Stimulated activated memory B cell treated with anti-CD40 and anti-IgM and Interleukin-4, amounts not matched to agents 10 μg/mL and 1 μg/mL and 100 μg/mL, for 72 hours (primary cell): ENCODE measurements at places on chromosomes 11 and 22.

DNA sequence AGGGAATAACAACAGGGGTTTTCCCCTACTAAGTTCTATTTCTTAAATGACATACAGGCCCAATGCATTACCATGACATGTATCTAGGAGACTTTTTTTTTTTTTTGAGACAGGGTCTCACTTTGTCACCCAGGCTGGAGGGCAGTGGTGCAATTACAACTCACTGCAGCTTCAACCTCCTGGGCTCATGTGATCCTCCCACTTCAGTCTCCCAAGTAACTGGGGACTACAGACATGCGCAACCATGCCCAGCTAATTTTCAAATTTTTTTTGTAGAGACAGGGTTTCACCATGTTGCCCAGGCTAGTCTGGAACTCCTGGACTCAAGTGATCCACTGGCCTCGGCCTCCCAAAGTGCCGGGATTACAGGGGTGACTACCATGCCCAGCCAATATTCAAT lies 7.5 kb downstream of the CPSF7 start:
- no peak for ATAC-seq

- no peak for ATAC-seq
Observed at GRCh38 chr22:19041704-19042074, 80.5 kb downstream of the DGCR2 start.

- ATAC-seq: peak; percentile 57
Observed at GRCh38 chr11:65132988-65133700, 1.2 kb downstream of the SYVN1 start.

GRCh38 chr11:65310215-65310614 lies 4.5 kb upstream of the CDC42EP2 start:
- ATAC-seq: no peak

- no peak for ATAC-seq
Observed at GRCh38 chr11:37712251-37712650, 1114.2 kb upstream of the RAG2 start.

GRCh38 chr11:69366591-69366990 lies 72.6 kb downstream of the MYEOV start:
- no peak for ATAC-seq

GRCh38 chr11:65524741-65525545 lies at the start of gene SCYL1:
Gene SCYL1, plus strand, starts transcription at chr11:65525083. Its CDS starts 71 bp downstream, at chr11:65525154.
- ATAC-seq: peak; percentile 95

GRCh38 chr11:91730620-91731019 lies 494.0 kb upstream of the FAT3 start:
- no peak for ATAC-seq

GRCh38 chr11:12629601-12630313 lies 44.5 kb upstream of the TEAD1 start:
- ATAC-seq: no peak

DNA sequence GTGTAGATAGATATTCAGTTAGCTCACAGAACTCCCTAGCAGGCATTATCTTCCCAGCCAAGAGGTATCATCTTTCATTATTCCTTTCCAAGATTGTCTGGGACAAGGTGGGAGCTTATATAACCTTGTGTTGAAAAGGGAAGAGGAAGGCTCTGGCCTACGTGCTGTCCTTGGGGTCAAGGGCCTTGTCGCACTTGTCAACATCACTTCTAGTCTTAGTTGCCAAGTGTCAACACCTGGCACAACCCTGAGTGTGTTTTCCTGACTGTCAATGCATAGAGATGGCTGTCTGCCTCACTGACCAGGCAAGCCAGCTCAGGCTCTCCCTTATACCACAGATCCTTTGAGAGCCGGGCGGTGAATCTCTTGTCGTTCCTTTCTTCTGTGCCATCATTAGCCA lies 331.9 kb downstream of the CNTN5 start:
- ATAC-seq: no peak

GRCh38 chr11:128498721-128499245 lies 88.6 kb downstream of the ETS1 start:
- ATAC-seq: no peak

DNA sequence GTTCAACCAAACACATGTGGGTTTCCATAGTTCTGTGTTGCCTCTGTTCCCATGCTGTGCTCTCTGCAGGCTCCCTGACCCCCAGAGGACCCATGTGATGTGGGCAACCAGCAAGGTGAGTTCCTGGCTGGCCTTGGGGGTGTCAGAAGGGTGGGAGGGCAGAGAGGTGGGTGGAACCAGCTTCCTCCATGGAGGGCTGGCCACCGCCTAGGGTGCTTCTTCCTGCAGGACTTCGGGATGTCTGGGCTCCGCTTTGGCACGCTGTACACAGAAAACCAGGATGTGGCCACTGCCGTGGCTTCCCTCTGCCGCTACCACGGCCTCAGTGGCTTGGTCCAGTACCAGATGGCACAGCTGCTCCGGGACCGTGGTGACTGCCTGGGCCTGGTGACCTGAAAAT lies 14.5 kb upstream of the EXT2 start:
- ATAC-seq: no peak

- no peak for ATAC-seq
Observed at GRCh38 chr11:117287668-117288067, 3.5 kb upstream of the BACE1-AS start.

DNA sequence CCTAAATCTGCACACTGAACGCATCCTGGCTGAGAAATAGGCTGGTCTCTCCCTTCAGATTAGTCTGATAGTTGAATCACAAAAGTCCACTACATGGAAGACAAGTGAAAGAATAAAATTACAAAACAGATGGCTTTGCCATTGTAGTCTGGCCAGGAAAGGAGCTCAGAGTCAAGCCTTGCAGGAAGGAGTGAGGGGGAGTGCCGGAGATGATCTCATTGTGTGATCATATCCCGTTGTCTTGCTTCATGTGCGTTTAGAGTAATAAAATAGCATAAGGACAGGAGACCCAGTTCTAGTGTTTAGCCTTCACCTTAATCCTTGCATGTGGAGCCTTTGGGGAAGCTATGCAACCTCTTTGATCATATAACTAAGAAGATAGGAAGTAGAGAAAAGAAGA lies 666.7 kb upstream of the RAG2 start:
- ATAC-seq: no peak

GRCh38 chr11:10674911-10675440 lies 18.6 kb downstream of the IRAG1 start:
- ATAC-seq: no peak

DNA sequence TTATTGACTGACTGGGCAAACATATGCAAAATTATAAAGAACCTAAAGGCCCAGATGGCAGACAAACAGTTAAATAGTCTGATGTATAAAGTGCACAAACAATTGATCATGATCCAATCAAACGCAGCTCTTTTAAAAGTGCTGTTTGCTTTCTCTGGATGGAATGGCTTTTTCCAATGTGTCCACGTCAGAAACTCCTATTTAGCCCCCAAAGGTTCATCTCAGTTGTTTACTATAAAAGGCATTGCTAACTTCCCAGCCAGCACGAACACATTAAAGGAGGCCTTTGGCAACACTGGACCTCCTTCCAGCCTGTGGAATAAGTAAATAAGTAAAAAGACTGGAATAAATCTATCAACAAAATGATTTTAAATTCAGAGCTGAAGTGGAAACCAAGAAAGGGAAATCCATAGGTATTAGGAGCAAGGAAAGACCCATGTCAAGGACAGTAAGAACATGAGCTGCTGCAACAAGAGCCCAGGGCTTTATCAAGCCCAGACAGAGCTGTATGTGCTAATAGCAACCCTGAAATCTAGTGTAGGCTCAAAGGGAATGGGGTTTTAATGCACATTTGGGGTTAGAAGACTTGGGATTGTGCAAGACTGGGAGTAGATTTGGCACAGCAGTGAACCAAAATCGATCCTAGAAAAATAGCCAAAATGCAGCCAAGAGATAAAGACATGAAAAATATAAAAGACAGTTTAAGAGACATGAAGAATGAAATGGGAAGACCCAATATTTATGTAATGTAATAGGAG lies 105.4 kb downstream of the EFCAB6 start:
- ATAC-seq: no peak

DNA sequence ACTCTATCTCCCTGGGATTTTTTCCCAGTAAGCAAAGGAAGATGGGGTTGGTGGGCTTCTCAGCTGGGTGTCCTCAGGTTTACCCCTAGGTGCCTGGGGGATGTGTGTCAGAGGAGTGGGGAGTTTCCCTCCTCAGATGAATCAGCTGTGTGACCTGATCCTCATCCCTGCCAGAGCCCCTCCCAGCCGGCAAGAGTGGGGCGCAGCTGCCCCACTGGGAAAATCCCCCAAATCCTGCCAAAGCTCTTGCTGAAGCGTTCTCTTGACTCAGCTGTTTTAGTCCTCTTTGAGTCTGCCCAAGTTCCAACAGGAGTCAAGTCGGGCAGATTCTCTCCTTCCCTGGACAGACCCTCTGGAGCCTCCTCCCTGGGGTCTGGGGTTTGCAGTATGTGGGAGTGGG lies 6.0 kb downstream of the C11orf68 start:
- ATAC-seq: no peak

- ATAC-seq: peak; percentile 84
Observed at GRCh38 chr11:75429902-75430713, 2.9 kb downstream of the KLHL35 start.

DNA sequence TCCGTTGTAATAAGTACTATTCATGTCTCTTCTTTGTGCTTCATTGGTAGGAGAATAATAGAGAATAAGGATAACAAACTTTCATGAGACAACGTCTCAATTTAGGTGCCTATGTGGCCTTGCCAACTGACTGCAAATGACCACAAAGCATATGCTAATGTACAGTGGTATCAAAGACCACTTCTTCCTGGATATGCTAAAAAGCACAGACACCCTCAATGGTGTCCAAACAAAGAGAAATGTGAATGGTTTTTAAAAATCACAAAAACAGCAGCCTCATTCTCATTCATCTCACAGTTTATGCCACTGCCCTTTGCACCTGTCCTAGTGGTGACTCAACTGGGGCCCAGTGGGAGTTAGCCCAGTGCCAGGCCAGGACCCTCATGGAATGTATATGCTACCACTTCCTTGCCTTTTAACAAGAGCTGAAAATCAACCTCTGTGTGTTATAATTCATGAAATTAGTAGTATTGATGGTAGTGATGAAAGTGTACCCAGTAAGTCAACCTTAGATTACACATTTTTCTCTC lies 65.2 kb upstream of the MTMR2 start:
- no peak for ATAC-seq

DNA sequence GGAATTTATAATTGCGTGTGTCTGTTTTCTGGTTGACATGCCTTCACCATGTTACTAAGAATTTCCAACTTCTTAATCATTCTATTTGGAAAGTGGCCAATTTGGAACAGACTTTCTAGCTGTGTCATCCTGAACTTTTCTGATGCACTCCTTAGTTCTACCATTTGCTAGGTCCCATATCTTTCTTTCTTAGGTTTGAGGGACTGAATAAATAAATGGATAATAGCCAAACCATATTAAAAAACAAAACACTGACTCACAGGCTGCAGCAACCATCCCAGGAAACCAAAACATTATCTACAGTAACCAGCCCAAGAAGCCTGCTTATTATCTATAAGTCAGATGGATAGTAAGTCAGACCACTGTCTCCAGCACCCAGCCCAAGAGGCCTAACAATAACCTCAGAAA lies 57.5 kb upstream of the PLET1 start:
- ATAC-seq: no peak

GRCh38 chr22:28231441-28231840 lies 312.4 kb upstream of the PITPNB start:
- ATAC-seq: no peak

DNA sequence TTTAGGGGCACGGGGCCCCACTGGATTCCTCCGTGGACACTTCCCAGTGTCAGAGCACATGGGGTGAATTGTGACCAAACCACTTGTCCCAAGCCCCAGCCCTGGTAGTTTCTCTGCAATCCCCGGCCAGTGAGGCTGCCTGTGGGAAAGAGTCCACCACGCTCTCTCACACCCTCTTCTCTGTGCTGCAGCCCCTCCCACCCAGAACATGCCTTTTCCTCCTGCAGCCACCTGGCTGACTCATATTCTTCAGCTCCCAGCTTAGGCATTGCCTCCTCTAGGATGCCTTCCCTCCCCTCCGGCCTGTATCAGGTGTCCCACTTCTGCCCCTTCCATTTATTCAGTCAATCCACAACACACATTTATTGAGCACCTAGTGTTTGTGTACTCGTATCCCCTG lies 5.4 kb upstream of the RPS6KB2 start:
- no peak for ATAC-seq

DNA sequence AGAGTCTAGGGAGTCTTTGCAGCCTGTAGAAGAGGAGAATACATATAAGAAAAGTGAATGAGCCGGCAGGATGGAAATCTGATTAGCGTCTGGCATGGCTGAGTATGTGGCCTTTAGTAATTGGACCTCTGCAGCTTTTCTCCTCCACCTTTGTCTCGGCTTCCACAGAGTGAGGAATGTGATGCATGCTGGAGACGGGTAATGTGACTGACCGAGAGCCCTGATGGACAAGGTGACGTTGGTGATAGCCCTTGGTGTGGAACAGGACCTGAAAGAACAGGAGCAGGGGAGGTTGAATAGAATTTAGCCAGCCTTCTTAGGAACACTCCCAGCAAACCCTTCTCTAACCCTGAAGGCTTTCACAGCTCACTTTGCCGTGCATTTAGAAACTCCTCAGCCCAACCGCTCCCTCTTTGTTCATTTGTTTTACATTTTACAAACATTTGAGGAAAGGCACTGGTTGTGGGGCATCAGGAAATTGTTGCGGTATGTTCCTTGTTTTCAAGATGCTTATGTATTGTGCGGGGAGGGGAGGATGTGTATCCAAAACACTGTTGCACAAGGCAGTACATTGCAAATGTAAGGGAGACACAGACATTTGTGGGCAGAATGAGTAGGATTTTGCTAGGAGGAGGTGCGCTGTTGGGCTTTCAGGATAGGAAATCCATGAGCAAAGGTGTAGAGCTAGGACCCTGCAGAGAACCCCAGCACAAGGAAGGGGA lies 6.9 kb downstream of the GTPBP1 start:
- ATAC-seq: no peak

GRCh38 chr11:112542479-112542878 lies 281.8 kb upstream of the PLET1 start:
- no peak for ATAC-seq

DNA sequence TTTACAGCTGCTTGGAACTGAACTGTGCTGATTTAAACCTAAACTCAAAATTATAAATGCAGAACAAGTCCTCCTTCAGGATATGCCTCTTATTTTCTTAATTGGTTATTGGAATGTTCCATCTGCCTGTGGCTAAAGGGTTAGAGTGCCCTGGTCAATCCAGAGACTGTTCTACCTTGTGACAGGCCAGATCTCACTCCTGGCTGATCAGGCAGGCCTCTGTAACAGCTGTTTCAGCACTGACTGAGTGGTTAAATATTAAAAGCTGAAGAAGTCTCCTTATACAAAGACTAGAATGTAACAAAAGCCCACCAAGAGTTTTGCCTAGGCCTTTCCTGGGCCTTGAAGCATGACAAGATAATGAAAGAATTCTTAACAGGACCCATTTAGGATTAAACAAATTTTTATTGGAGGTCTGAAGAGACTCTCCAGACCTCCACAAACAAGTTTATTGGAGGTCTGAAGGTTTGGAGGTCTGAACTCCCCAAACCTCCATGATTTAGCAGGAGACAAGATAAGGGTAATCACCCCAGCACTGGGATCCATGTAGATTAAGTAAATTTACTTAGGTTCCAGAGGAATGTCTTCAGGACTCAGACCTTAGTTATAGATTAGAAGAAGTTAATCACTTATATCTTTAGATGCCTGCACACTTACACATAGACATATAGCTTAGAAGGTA lies 35.8 kb downstream of the TMPRSS5 start:
- ATAC-seq: no peak
